ENCODE measurements at places on chromosomes 1 and 21. TPM values are rescaled to one million over a fixed set of nuclear protein-coding genes. Genes with fewer than 3 reads are reported as not detected.

Gene MATN1
- total RNA-seq = 0.47 TPM

Gene CD1B
- total RNA-seq = 0.13 TPM

Gene GJB4
- not detected for total RNA-seq

Gene FBLIM1
- total RNA-seq = 9.0 TPM

Gene ZBED6
- 21.4 TPM for total RNA-seq

Gene LRRC38
- not detected for total RNA-seq

Gene AVPR1B
- total RNA-seq = 0.05 TPM

Gene DEPDC1
- total RNA-seq = 44.8 TPM

Gene ACTRT2
- not detected for total RNA-seq

Gene C1QA
- 0.35 TPM for total RNA-seq

Gene SLC9A1
- 8.4 TPM for total RNA-seq
